Myocyte (in vitro differentiated cells): ENCODE measurements at places on chromosomes 5 and 9. TPM values are rescaled to one million over a fixed set of nuclear protein-coding genes. Genes with fewer than 3 reads are reported as not detected.

CSF1R gene
- total RNA-seq, result not detected in 2 replicates

- DNase-seq, result no peak
These were observed 83.3 kb upstream of the ZBTB43 start for GRCh38 chr9:126721564-126721981.

DNA sequence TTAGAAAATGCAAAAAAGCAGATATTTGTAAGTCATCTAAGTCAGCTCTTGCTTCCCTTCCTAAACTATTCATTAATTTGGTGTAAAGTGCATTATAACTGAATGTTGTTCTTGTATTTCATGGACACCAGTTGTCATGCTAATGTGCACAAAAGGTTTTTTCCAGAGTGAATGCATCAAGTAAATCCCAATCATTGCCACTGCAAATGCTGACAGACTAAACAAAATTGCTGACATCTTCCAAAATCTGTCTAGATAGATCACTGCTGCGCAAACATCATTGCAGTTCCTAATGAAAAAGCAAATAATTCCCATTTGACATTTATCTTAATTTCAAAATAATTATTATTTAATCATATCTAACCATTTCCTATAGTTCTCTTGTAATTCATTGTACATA lies 161.7 kb downstream of the PDE4D start:
- no peak for DNase-seq

- DNase-seq, result no peak
These were observed 41.8 kb upstream of the PAM start for GRCh38 chr5:102713278-102713677.
